ENCODE measurements at places on chromosomes 3 and 15.
A peak's percentile ranks its signal among the peaks of the same experiment; 100 is the strongest.

- DNase-seq = no peak
Measured at GRCh38 chr3:94372026-94372425, 309.2 kb downstream of the NSUN3 start.

DNA sequence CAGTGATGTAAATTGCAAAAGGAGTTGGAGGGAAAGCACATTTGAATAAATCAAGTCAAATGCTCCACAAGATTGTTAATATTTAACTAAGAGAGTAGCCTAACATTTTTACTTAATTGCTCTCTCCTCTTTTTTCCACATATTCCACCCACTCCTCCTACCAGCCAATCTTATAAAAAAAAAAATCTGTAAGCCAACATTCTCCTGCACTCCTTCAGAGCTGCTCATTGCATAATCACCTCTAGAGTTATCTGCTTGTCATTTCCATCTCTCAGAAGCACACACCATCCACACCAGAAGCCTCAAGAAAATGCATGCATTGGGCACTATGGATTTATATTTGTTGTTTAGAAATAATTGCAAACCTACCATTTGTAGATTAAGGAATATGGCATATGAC is 64.1 kb downstream of the CADPS start:
- DNase-seq = no peak

- peak; percentile 45 for DNase-seq
Measured at GRCh38 chr3:10552631-10552943, 47.2 kb upstream of the ATP2B2 start.

GRCh38 chr3:149630806-149631205 is 27.0 kb downstream of the WWTR1 start:
- DNase-seq = no peak

GRCh38 chr3:105672996-105673395 is 195.8 kb downstream of the CBLB start:
- DNase-seq = no peak

GRCh38 chr3:162443376-162443775 is 946.8 kb downstream of the OTOL1 start:
- no peak for DNase-seq

DNA sequence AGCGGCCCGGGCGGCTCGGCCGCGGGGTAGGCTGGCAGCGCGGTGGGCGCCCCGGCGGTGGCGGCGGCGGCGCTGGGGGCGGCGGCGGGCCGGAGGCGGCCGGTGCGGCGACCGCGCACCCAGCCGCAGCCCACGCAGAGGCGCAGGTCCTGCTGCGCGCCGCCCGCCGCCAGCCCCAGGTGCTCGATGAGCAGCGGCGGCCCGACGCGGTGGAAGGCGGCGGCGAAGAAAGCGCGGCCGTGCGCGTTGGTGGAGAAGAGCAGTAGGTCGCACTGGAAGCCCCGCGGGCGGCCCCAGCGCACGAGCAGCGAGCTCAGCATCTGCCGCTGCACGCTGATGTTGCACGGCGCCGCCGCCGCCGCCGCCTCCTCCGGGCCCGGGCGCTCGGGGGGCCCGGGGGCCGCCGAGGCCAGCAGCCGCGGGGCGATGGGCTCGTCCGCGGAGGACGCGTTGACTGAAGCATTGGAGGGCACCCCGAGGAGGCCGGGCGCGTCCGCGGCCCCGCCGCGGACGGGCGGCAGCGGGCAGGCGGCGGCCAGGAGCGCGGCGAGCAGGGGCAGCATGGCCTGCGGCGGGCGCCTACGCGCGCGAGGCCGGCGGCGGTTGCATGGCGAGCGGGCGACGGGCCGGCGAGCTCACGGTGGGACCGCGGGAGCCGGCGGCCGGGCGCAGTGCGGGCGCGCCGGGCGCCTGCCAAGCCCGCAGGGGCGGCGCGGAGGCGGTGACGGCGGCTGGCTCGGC is 452 bp downstream of the TMEM158 start:
- peak; percentile 65 for DNase-seq

GRCh38 chr3:43537225-43537624 is 84.6 kb downstream of the ANO10 start:
- DNase-seq = no peak

DNA sequence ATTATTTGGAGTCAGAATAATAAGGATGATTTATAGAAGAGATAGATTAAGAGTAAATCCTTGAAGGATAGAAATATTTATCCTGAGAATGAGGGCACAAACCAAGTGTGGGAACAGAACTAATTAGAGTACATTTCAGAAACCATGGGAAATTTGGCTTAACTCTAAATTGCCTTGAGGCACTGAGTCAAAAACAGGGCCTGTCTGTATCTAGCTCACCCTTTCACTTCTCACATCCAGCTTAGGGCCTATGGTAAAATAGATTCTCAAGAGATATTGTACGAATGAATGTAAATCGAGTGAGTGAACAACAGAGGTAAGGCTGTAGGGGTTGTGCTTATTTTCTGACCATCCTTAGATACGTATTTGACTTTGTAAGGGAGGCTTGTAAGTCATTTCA is 586.1 kb upstream of the DPPA4 start:
- no peak for DNase-seq

DNA sequence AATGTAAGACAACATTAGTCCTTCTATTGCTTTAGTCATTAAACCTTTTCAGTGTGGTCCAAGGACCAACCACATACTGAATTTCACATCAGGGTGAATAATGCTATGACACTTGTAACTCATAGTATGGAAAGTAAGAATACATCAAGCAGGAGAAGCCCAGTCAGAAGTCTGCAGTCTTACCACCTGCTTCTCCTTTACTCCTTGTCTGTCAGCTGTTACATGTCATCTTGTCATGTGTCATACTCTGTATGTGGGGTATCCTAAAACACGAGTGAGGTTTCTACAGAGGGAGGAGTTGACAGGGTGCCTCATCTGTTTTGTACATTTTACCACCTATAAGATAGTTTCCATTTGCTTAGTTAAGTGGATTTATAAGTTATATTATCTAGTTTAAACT is 32.8 kb upstream of the EID1 start:
- DNase-seq = no peak

GRCh38 chr15:57647071-57647790 is 55.5 kb downstream of the MYZAP start:
- DNase-seq = no peak

GRCh38 chr15:35705884-35706585 is 160.1 kb upstream of the DPH6 start:
- DNase-seq = no peak

GRCh38 chr15:78797951-78798350 is 13.3 kb downstream of the ADAMTS7 start:
- DNase-seq = no peak

- no peak for DNase-seq
Measured at GRCh38 chr15:34252545-34252944, 27.7 kb downstream of the EMC4 start.

- DNase-seq = no peak
Measured at GRCh38 chr3:124422805-124423204, 307.4 kb upstream of the UMPS start.

DNA sequence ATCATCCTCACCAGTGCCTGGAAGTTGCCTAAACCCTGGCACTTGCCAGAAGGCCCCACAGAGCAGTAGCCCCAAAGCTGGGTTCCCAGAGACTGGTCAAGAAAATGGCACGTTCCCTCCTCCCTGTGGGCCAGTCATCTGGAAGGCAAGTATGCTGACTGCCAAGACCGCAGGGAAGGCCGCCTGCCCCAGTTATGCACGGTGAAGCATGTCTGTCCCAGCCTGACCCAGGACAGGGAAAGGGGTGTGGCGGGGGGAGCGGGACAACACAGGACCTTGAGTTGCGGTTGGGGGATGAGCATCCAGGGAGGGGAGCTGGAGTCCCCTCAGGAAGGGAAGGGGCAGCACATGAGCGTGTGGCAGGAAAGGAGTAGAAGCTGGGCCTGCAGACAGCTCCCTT is 33.0 kb downstream of the RBPMS2 start:
- DNase-seq = no peak

DNA sequence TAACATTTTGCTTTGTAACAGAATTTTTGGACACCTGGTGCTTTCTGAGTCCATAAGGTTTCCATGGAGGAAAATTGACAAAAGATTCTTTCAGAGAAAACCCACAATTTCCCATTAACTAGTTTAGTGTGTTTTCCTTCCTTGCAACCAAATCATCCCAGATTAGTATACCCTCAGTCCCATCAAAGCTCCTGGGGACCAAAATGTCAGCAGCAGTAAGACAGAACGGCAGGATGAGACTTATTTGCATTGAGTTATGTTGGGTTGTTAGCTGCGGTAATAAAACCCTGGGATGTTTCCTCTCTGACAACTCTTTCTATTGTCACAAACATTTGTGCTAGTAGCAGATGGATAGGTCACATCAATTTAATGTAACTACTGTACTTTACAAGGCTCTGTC is 32.4 kb upstream of the VPS33B start:
- no peak for DNase-seq

DNA sequence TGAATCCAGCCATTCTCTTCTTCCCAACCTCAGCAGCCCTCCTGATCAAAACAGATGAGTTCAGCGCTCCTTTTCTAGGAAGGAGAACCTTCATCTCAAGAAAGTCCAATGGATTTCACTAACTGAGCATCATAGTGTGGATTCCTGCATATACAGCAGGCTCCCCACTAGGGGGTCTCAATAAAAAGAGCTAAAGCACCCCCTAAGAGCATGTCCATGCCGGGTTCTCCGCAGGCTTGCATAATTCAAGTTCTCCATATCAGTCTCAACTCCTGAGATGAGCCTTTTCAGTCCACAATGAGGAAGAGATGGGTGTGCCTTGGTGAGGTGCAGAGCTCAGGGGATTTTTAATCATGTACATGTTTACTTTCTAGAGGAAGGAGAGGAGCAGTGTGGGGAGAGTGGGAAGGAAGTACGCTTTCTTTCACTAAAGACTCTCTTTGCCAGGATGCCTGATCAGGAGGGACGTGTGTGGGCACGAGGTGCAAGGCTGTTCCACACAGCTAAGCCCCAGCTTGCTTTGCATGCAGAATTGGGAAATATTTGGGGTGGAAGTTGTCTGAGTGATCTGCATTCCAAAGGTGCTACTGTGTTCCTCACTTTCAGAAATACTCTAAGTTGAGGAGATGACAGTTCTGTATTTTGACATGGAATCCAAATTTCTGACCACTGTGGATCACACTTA is 563.5 kb downstream of the OCA2 start:
- DNase-seq = no peak

- no peak for DNase-seq
Measured at GRCh38 chr3:129051871-129052340, 8.7 kb upstream of the GP9 start.

- no peak for DNase-seq
Measured at GRCh38 chr3:72563690-72564370, 284.4 kb downstream of the SHQ1 start.

DNA sequence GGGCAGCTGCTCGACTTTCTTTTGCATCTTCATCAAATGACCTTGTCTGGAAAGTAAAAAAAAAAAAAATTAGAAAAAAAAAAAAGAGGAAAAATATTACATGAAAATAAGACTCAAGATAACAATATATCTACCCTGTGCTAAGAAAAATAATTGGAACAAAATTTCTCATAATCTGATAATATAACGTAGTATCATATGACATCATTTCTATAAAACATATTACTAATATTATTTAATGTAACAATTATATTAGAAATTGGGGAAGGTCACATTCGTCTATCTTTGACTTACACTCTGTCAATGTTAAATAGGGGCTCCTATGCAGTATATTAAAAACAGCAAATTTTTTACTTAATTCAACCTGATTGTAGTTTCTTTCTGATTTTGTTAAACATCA is 44.1 kb downstream of the INO80 start:
- no peak for DNase-seq

DNA sequence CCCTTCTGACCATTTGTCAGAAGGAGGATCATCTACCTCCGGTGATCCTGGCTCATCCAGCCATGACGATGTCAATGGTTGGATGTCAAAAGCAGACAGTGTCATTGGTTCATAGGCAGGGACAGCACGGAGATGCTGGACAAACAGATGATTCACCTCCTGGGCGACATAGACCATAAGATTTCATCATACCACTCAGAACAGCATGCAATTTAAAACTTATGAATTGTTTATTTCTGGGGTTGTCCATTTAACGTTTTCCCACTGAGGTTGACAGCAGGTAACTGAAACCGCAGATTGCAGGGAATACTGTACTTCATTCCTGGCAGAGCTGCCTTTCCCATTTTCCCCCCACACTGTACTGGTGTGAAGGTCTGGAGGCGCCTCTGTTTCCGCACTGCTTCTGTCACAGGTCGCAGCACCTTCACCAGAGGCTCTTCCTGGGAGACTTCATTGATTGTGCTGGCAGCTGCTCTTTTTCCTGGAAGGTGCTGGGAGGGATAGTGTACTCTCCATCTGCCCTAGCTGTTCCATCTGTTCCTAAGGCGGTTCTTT is 32.5 kb upstream of the TMOD3 start:
- DNase-seq = no peak

- DNase-seq = no peak
Measured at GRCh38 chr15:28113394-28114113, 14.4 kb upstream of the OCA2 start.

DNA sequence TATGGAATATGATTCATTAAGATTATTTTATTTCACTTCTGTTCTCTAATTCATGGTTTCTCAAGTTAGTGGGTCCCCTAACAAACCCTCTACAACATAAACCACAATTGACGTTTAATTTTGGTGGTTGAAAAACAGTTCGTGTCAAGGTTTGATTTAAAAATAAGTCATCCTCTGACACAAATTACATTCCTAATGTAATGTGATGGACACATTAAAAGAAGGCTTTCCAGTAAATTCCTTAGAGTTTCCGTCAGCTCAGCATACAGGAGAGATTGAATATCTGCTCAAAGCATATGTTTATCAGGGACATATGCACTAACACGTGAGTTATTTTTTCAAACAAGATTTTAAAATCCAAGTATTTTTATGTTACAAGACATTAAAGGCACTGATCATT is 626.5 kb upstream of the ADAMTS9 start:
- no peak for DNase-seq

DNA sequence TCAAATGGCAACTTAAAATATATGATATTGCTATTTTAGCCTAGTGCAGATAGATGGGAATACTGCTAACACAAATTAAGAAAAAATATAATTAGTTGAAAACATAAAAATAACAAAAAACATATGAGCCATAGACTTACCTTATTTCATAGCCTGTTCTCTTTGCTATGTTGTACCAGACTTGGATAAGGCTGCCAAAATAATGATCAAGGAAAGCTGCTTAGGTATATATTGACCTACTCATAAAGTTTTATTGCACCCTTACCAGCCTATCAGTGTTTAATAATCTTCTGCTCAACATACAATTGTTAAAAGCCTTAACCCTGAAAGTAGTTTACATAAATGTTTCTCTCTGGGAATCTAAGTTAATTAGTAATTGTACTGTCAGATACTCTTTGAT is at the start of gene SI:
TSS of gene SI (minus strand) at position 204 of the 400 bp plus-strand sequence. CDS start 2,484 bp downstream, outside the sequence.
- DNase-seq = no peak

GRCh38 chr15:80026754-80027153 is 32.7 kb upstream of the ZFAND6 start:
- DNase-seq = no peak

GRCh38 chr15:92797168-92798052 is 102.7 kb upstream of the CHD2 start:
- DNase-seq = no peak

DNA sequence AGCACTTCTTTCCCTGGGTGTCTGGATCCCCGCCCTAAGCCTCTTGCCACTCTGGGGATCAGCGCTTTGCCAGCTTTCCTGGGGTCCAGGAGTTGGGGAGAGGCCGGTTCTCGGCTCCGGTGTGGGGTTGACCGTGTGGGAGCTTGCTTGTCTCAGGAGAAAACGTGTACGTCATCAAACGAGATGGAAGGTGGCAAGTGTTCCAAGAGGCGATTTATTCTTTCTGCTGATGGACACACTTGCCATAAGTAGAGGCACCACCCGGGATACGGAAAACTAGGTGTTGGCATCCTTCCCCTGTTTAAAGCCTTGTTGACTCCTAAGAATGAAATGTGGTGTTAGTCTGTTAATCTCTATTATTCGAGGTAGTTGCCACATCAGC is 295 bp downstream of the ZWILCH start:
- no peak for DNase-seq

Data from activated T-cell treated with anti-CD3 and anti-CD28 coated beads, Interleukin-2, amount 50 U/mL, for 24 hours (primary cell).